Activated T-helper 1 cell treated with anti-CD3 and anti-CD28 coated beads, Interleukin-2, amount 50 U/mL, for 16 hours (primary cell): ENCODE measurements at places on chromosomes 12 and 14.

- no peak for DNase-seq
These were observed 17.5 kb downstream of the TMEM106C start for GRCh38 chr12:47980779-47981495.

GRCh38 chr14:85122690-85123089, 407.3 kb upstream of the FLRT2 start:
- no peak for DNase-seq

DNA sequence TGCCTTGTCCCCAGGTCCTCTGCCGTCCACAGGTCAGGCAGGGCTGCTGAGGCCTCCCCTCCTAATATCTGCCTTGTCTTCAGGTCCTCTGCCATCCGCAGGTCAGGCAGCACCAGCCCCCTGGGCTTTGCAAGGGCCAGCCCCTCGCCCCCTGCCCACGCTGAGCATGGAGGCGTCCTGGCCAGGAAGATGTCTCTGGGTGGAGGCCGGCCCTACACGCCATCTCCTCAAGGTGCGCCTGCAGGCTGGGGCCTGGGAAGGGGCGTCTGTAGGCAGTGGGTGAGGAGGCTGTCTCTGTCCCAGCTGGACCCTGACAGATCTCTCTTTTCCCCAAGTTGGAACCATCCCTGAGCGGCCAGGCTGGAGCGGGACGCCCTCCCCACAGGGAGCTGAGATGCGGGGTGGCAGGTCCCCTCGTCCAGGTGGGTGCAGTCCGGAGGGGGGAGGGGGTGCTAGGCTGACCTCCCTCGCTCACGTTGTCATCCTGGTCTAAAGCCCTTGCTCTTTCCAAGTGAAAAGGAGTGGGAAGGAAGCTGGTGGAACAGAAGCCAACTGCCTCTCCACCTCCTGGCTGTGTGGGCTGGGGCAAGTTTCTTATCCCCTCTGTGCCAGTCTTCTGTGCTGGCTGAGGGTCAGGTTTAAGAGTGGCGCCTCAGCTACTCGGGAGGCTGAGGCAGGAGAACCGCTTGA, 13.9 kb upstream of the PUS1 start:
- DNase-seq: no peak

GRCh38 chr12:127650626-127651025, 616.3 kb upstream of the TMEM132C start:
- no peak for DNase-seq

- peak; percentile 71 for DNase-seq
These were observed at the start of gene TXNRD1 for GRCh38 chr12:104215638-104216297. Gene TXNRD1, plus strand, starts transcription at chr12:104215779. Its CDS starts 24 bp downstream, at chr12:104215803.

- no peak for DNase-seq
These were observed 70.7 kb downstream of the BORCS5 start for GRCh38 chr12:12427568-12427967.

- DNase-seq: no peak
These were observed 43.8 kb downstream of the SENP1 start for GRCh38 chr12:48061938-48062719.

DNA sequence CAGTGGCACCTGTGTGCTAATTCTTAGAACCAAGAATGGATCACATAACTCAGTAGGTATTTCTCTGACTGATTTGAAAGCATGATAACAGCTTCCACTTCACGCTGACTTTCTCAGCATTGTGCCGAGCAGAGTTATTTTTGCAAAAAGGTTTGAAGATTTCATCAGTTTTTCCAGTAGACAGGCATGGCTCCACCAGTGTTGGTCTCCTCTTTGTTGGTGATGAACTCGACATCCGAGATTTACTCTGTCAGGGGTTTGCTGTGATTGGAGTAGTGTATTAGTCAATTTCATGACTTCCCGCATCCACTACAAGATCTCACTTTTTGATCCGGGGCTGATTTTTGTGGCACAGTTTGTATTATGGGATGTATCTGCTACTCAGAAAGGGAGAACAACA, 85.3 kb downstream of the PRKCH start:
- DNase-seq: peak; percentile 21

DNA sequence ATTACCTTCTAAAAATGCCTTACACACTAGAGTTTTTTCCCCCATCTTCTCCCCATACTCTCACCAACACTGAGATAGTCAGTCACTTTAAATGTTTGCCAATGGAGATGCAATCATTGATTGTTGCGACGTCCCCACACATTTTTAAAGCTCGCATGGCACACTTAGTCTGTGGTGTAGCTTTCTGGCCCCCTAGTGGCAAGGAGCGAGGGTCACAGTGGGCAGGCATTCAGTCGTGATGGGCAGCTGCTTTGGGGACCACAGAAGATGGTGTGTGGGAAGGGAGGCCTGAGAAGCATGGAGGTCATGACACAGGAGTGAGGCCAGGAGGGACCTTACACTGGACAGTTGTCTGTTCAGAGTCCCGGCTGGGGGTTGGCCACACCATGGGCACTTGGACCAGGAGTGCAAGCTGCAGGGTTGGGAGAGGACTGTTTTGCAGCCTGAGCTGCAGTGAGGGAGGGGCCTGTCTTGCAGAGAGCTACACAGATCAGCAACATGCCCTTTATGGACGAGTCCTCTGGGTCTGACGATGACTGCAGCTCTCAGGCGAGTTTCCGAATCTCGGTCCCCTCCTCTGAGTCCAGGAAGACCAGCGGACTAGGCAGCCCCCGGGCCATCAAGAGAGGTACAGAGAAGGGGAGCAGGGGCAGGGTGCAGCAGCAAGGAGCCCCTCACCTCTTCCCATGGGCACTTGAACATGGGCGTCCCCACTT, 28.6 kb downstream of the PIGH start:
- DNase-seq: peak; percentile 50

- DNase-seq: no peak
These were observed 393.6 kb downstream of the DPF3 start for GRCh38 chr14:72500234-72500838.

- DNase-seq: no peak
These were observed 26.2 kb upstream of the CHPT1 start for GRCh38 chr12:101671157-101671791.

GRCh38 chr12:49811961-49812401, 16.2 kb downstream of the NCKAP5L start:
- no peak for DNase-seq

GRCh38 chr12:52527121-52527800, 7.1 kb upstream of the KRT5 start:
- DNase-seq: no peak

DNA sequence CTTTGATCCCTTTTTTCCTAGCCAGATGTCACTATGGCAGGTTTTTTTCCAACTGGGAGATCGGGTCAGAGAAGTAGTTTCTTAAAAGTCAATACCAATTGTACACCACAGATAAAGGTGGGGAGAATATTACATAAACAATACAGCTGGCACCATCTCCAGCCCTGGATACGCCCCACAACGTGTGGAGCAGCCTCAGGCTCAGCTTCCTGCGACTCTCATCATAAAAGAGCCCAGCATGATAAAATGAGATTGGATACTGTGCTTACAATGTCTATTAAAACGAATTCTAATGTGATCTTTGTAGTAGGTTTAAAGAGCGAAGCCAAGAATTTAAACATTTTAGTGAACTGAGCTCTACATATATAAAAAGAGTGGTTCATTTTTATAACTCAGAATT, 21.5 kb downstream of the EFCAB11 start:
- no peak for DNase-seq

- peak; percentile 78 for DNase-seq
These were observed 214.8 kb downstream of the CHST11 start for GRCh38 chr12:104671409-104672095.

DNA sequence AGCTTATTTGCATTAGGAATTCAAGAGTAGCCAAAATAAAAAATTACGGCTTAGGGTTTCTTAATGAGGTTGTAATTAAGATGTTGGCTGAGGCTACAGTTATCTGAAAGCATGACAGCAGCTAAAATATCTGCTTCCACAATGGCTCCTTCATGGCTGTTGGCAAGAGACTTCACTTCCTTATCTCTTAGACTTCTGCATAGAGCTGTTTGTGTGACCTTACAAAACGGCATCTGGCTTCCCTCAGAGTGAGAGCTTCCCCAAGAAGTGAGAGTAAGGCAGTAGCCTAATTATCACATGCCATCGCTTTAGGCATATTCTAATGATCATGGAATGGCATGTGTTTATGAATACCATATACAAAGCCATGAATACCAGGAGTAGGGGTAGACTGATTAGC, 57.6 kb downstream of the CCDC59 start:
- no peak for DNase-seq

GRCh38 chr12:121214855-121215745, 5.2 kb downstream of the P2RX4 start:
- no peak for DNase-seq

DNA sequence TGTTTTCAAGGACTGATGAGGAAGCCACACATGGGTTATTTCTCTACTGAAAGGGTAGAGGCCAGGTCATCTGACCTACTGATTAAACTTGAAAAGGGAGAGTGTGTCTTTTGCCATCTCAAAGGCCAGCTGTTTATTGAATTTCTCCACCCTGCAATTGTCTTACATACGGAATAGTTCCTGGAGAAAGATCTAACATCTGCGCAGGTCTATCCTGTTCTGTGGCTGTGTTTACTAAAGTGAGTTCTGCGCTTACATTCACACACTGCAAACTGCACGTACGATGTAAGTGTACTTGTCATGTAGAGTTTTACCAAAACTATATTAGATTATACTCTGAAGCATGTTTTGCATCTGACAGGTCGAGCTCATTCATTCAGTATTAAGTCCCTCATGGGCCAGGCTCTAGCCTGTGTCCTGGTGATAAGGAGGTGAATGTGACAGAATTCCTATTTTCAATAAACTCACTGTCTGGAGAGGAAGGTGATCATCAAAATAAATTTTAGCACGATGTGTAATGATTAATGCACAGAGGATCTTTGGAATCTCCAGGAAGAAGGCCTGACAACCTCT, 96.6 kb downstream of the PRKCH start:
- DNase-seq: no peak

GRCh38 chr14:105313381-105314286, 914 bp upstream of the PACS2 start:
- DNase-seq: no peak

DNA sequence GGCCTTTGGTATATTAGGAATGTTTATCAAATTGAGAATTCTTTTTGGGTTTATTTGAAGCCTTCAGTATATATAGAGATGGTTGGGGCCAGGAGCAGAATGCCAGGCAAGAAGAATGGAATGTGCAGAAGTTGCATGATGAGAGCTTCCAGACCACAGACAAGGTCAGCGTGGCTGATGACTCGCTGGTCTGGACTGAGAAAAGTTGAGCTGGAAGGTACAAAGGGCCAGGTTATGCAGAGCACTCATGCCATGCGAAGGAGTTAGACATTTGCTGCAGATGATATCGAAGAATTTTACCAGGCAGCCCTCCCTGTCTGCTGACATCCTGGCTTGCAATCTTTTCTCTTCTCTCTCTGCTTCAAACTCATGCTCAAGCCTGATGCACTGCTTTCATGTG, 196.2 kb upstream of the ARHGAP5 start:
- DNase-seq: no peak

GRCh38 chr14:91383439-91383838, 34.2 kb downstream of the CCDC88C start:
- no peak for DNase-seq

DNA sequence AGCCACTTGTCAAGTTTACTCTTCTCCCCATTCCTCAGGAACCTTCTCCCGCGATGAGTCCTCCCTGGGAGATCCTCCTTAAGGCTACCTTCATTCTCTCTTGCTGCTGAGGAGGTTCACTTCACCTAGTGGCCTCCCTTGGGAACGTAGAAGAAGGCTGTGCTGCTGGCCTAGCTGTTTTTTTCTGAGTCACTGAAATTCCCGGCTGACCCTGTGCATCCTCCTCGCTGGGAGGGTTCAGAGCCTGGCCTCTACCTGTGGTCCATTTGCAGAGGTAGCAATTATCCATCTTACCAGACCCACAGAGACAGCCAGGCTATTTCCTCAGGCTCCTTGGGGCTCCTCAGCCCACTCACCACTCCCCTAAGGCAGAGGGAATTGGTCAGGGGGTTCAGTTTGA, 4.6 kb downstream of the KRT82 start:
- DNase-seq: no peak

DNA sequence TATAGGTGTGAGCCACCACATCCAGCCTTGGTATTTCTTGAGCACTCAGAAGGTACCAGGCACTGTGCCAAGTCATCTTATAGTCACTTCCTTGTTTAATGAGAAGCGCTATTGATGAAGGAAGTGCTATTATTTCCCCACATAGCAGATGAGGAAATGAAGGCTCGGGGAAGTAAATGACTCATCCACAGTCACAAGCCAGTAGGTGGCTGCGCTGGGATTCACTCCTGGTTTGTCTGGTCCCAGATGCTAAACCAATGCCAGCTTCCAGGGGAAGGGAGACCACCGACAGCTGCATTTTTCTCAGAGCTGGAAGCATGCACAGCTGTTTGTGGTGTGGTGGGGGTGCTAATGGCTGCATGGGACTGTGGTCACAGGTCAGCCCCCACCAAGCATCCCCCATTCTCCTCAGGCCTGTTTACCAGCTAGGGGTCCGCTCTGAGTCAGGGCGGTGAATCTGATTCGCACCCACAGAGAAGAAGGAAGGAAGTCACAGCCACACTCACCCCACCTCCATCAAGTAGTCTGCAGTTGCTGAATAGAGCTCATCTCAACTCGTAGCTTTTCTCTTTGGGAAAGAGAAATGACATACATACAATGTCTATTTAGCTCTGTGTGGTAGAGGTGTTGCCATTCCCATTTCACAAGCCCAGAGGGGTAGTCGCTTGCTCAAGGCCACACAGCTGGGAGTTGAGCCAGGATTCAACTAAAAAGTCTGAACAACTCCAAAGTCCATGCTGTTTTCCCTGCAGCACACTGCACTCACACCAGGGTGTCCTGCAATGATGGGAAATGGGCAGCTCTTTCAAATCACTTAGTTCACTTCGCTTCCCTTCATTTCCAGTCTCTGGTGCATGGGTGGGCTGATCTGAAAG, 6.3 kb upstream of the LTBP2 start:
- peak; percentile 40 for DNase-seq

DNA sequence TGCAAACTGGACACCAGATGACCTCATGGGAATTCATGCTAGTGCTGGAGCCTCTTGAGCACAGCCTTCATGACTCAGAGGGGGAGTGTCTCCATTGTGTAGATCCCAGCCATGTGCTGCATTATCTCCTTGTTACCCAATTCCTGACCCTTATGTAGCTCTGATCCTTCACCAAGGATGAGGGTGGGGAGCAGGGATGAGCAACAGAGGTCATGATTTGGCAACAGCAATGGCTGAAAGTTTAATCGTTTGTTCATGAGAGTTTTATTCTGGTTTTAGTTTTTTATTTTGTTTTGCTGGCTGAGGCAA, 9.5 kb upstream of the BDKRB1 start:
- DNase-seq: no peak

GRCh38 chr12:109273354-109273753, 35.7 kb downstream of the FOXN4 start:
- DNase-seq: no peak

GRCh38 chr14:81474685-81475324, 58.8 kb downstream of the SEL1L start:
- no peak for DNase-seq
